Stimulated activated CD8-positive, alpha-beta memory T cell treated with anti-CD3 and anti-CD28 coated beads, Interleukin-7, amount 100 ng/mL, for 1 hour (primary cell): ENCODE measurements at places on chromosomes 1 and 21.

- no peak for DNase-seq
Measured at GRCh38 chr1:109392788-109393616, 4.7 kb downstream of the SORT1 start.

- DNase-seq, result no peak
Measured at GRCh38 chr1:153711026-153711425, 16.8 kb upstream of the INTS3 start.

GRCh38 chr1:1173061-1173792 is 453 bp upstream of the TTLL10 start:
- no peak for DNase-seq

GRCh38 chr1:228276174-228276831 is 68.5 kb downstream of the OBSCN start:
- DNase-seq, result no peak

GRCh38 chr1:222555992-222556615 is 8.2 kb upstream of the HHIPL2 start:
- no peak for DNase-seq

DNA sequence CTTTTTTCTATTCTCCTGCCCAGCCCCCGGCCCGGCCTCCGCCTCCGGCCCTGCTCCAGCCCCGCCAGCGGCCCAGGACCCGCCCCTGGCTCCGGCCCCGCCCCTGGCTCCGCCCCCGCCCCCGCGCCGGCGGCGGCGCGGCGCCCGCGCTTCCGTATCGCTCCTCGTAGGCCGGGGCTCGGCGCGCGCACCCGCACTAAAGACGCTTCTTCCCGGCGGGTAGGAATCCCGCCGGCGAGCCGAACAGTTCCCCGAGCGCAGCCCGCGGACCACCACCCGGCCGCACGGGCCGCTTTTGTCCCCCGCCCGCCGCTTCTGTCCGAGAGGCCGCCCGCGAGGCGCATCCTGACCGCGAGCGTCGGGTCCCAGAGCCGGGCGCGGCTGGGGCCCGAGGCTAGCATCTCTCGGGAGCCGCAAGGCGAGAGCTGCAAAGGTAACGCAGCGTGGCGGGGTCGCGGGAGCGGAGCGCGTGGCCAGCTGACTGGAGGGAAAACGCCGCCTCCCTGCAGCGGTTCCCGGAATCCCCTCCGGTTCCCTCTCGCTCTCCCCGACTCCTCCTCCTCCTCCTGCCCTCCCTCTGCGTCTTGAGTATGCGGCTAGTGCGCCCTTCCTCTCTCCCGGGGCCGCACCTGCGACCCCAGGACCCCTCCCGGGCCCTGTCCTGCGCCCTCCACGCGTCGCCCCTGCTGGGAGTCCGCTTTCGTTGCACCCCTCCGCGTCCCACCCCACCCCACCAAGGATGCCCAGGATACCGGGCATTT is at the start of gene IFNAR2:
TSS of gene IFNAR2 (plus strand) at position 155 of the 761 bp plus-strand sequence. CDS start 11,985 bp downstream, outside the sequence.
- DNase-seq, result peak; percentile 49

GRCh38 chr1:113542221-113542701 is 151.9 kb downstream of the MAGI3 start:
- no peak for DNase-seq

GRCh38 chr1:227280836-227281235 is 37.5 kb downstream of the CDC42BPA start:
- DNase-seq, result no peak

DNA sequence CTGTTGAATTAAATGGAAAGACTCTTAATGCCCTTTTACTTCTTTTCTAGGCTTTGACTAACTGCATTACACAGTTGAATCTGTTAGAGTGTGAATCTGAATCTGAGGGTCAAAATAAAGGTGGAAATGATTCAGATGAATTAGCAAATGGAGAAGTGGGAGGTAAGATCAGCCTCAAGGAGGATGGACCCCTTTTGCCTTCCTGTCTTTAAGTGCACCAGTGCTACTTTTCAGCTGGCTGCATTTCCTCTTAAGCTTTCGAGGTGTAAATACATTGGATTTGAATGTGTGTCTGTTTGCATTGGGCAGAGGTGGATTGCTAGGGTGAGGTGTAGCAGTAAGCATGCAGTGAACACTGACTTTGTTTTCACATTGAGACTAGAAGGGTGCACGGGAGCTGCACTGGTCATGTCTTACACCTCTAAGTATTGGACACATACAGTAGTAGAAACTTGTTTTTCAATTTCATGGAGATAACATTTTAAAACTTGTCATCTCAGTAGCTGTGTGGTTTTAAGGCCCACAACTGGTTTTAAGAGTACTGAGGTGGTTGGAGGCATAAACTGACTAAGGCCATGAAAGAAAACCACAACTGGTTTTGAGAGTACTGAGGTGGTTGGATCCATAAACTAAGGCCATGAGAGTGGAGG is 35.4 kb downstream of the MIA3 start:
- no peak for DNase-seq

GRCh38 chr1:198622001-198622400 is 16.8 kb upstream of the PTPRC start:
- no peak for DNase-seq

DNA sequence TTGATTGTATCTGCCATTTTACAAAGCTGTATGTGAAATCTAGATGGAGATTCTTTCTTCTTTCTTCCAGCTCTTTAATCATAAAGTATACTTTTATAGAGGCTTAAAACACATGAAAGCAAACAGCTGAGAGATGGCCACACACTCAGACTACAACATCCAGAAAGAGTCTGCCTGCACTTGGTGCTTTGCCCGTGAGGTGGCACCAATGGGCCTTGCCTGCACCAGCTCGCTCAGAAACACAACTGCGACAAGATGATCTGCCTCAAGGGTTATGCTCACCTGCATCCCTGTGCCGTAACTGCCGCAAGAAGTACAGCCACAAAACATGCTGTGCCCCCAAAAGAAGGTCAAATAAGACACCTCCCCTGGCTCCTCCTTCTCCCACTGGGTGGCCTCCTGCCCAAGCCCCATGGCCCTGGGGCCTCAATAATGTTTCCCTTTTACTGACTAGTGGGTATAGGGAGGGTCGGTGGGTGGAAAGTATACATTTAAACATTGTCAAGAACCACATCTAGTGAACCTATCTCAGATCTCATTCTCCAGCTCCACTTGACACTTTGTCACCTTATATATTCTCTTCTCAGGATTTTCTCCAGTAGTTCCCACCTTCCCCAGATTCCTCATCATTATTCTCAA is 66.7 kb upstream of the ANGPTL3 start:
- no peak for DNase-seq

DNA sequence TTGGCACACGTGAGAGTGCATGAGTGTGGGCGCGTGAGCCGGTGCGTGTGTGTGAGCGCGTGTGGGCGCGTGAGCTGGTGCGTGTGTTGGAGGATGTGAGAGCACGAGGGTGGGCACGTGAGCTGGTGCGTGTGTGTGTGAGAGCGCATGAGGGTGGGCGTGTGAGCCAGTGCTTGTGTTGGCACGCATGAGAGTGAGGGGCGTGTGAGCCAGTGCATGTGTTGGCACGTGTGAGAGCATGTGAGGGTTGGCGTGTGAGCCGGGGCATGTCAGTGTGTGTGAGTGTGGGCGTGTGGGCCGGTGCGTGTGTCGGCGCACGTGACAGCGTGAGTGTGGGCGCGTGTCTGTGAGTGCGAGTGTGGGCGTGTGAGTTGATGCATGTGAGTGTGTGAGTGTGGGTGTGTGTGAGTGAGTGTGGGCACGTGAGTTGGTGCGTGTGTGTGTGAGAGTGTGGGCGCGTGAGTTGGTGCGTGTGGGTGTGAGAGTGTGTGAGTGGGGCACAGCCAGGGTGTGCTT is 45.7 kb upstream of the ARHGEF16 start:
- DNase-seq, result no peak

GRCh38 chr1:182569939-182570610 is 19.0 kb downstream of the RNASEL start:
- DNase-seq, result no peak

- no peak for DNase-seq
Measured at GRCh38 chr1:169466259-169467230, 19.2 kb downstream of the SLC19A2 start.

DNA sequence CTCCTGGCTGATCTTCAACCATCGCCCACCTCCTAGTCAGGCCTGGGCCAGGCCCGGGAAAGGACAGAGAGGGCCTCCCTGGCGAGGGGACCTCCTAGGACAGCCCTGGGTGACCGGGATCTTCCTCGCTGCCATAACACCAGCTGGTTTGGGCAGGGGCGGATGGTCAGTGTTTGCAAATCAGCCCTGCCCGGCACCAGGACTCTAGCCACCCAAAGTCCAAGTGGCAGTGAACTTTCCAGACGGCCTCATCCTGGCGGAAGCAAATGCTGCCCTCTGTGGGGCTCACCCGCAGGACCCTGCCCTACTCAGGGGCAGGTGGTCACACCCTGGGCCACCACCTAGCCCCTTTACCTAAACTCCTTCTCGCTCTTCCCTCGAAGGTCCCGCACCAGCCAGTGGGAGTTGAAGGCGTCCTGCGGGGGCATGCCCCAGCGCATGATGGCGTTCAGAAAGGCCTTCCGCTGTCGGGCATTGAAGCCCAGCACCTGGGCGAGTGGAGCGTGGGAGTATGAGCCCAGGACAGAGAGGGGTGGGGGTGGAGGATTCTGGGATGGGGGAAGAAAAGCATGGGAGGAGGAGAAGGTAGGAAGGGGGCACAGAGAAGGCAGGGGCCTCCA is 55.3 kb downstream of the CHD5 start:
- DNase-seq, result no peak

- DNase-seq, result no peak
Measured at GRCh38 chr1:10519016-10519417, 44.3 kb downstream of the PEX14 start.

DNA sequence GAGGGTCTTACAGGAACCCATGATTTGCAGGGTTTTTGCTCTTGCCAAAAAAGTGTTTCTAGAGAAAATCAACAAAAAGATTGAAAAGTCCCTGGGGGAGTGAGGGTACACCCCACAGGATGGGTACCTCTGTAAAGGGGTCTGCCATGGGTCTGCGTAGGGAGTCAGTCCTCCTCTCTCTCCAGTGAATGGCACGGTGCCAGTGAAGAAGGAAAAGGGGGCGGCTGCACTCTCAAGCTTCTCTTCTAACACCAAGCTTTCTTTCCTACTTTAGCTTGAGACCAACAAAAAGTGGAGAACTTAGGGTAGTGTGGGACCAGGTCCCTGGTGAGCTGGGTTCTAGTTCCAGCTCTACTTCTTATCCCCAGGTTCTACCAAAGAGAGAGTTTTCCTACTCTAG is 87.4 kb downstream of the GLUL start:
- no peak for DNase-seq

DNA sequence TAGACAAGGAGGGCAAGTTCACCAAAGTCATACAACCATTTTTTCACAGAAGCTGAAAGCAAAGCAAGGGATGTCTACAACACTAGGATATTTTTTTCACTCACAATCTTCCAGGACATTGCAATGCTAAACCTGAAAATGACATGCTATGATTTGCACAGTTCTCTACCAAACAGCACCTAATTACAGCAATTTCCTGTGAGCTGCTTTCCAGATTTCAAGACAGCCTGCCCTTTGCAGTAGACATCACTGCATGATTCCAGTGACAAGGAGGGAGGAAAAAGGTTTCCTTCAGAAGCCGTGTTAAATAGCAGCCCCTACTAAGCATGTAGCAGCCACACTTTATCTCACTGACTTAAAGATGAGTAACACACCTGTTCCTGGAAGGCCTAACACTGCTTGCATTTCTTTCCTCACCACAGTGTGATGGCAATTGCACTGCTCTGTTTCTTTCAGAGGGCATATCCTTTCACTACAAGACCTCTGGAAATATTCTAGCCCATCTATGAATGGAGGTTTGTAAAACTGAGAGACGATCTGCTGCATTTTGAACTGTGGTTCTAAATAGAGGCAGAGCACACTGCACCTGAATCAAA is 97.1 kb downstream of the DUSP10 start:
- DNase-seq, result no peak

- no peak for DNase-seq
Measured at GRCh38 chr1:185074307-185074706, 28.9 kb downstream of the RNF2 start.

GRCh38 chr21:26425576-26425975 is 147.5 kb downstream of the CYYR1 start:
- no peak for DNase-seq

DNA sequence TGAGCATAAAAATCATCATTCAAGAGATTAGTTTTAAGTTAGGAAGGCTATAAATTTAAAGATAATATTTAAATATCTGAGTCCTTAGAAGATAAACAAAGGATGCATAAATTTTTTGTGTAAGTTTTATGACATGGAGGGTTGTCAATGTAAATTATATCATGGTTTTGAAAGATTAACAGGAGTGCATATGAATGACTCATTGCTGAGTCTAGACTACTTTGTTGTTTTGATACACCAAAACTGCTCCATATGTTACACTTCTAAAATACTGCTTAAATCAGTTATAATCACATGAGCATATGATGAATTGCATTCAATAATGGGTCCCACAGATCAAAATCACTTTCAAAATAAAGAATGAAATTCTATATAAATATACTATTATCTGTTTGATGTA is 312.5 kb downstream of the KCNT2 start:
- no peak for DNase-seq

DNA sequence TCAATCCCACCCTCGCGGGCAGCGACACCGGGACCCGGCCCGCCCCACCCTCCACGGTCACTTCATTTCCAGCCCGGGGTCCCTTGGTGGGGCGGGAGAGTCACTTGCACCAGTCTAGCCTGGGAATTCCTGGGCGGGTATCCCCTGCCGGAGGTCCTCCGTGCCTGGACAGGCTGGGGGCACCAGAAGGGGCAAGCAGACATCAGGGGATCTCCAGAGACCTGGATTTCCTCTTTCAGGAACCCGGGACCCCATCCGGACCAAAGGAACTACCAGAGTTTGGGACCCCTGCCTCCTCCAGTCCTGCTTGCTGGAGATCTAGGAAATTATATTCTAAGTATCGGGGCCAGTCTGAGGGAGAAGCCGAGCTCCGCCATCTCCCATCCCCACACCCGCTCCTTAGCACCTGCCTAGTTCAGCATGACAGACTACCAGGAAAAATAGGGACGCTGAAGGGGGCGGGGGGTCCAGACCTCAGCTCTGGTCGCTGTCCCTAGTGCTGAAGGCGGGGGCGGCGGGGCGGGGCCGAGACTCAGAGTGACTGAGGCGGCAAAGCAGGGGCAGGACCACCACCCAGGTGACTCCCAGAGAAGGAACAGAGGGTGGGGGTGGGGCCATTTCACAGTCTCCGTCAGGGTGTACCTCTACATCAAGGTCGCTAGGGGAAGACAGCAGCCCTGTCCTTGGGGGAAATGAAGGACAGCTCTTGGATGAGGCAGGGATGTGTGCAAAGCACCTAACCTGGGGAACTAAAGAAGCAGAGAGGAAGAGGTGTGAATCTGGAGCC is 832 bp downstream of the HCN3 start:
- peak; percentile 47 for DNase-seq

DNA sequence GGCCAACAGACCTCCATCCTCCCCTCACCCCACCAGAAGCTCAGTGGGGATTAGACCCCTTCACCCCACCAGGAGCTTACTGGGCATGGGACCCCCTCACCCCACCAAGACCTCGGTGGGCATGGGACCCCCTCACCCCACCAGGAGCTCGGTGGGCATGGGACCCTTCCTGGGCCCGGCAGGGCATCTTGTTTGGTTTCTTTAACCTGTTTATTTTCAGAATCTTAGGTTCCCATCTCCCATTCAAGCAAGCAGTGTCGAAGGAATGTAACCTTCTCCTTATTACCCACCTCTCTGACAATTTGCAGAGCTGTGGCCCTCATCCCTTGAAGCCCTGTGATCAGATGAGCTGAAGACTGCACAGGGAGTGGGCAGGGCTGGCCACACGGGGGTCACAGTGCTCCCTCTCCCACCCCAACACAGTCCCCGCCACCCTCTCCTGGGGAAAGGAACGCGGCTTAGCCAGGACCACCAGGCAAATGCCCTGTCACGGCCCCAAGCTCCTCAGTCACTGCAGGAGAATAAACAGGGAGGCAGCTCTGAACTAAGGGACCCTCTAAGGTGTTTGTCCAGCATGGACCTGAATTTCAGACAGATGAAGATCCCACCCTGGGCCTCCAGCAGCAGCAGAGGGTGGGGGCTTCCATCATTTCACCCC is 330.0 kb downstream of the NPHP4 start:
- DNase-seq, result no peak
